RPMI7951 (cell line): ENCODE measurements at places on chromosomes 5 and 9. TPM values are rescaled to one million over a fixed set of nuclear protein-coding genes. Genes with fewer than 3 reads are reported as not detected.

Gene FBXL7
- total RNA-seq = 5.0 and 6.4 TPM in 2 replicates

DNA sequence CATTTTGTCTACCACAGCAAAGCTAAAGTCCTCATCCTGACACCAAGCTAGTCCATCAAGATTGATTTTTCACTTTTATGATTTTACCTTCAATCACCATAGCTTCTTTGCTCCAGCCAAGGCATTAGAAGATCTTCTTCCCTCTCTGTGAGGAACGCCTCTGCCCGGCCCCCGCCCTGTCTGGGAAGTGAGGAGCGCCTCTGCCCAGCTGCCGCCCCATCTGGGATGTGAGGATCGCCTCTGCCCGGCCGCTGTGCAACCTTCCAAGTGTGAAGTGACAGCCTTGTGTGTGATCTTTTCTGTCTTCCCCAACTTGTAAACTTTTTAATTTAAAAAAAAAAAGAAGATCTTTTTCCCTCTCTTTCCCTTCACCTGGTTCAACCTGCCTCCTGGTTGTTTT, 210.5 kb upstream of the NREP start:
- DNase-seq = no peak

GRCh38 chr9:128344931-128345605, 4.7 kb downstream of the SLC27A4 start:
- no peak for DNase-seq

- DNase-seq = no peak
Observed at GRCh38 chr5:170211575-170212334, 21.0 kb upstream of the C5orf58 start.

Gene VCAN
- 178 and 246 TPM in 2 replicates for total RNA-seq

DNA sequence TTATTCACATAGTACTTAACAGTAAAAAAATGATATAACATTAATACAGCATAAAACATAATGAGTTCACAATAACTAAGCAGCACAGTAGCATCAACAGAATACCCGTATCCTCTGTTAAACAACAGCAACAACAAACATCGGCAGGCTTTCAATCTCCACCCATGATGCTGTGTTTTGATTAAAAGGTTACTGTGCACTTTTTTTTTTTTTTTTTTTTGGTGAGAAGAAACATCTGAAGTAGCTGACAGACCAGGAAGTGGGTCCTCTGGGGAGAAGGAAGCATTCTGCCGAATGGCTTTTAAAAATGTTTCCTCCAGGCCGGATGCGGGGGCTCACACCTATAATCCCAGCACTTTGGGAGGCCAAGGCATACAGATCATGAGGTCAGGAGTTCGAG, 282.3 kb downstream of the EPB41L4A start:
- DNase-seq = no peak

DNA sequence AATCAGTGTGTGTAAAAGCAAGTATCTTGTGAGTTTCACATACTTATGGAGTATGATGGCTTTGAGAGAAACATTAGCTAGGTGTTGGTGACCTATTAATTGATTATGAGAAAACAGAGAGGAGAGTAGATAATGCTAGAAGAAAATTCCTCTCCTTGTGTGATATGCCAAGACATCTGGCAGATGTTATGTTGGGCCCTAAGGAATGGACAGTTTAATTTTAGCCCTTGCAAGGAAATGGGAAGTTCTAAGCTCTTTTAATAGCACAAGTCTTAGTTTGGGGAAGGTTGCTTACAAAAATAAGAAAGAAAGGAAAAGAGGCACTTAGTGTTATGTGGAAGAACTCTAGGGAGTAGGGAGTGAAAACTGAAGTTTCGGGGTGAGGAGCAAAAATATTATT, 5.1 kb downstream of the ZNF462 start:
- DNase-seq = peak; percentile 9

GRCh38 chr9:126303488-126303887, 23.1 kb upstream of the MVB12B start:
- DNase-seq = no peak

- DNase-seq = no peak
Observed at GRCh38 chr5:67063055-67063454, 133.5 kb downstream of the CD180 start.

- DNase-seq = no peak
Observed at GRCh38 chr5:73445665-73446630, 2.6 kb downstream of the FOXD1 start.
